Islet precursor cell (in vitro differentiated cells): ENCODE measurements at places on chromosomes 6 and 20.
A peak's percentile ranks its signal among the peaks of the same experiment; 100 is the strongest.

DNA sequence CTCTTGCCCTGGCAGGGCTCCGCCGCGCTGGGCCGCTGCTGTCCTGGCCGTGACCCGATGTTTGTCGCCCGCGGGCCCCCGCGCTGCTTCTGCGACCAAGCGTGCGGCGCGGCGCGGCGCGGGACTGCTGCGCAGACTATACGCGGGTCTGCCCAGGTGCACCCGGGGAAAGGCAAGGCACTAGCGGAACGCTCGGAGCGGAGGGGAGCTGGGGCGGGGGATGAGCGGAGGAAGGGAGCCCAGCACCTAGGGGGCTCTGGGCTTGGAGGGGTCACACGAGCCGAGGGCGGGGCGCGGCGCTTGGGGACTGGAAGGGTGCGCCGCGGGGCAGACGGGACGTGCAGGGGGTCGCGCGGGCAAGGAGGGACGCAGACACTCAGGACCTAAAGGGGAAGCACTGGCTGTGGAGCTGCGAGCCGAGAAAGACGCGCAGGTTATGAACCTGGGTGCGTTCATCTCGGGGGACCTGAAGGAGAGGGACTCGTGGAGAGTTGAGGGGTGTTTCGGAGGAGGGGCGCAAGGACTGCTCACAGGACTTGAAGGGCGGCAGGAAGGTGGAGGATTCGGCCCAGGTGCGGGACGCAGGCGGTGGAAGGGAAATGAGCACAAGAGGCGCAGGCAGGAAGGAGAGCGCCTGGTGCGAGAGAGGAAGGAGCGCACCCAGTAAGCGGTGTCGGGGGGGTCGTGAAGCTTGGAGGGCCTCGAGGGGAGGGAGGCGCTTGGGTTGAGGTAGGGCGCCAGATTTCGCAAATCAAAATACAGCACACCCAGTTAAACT, 40.8 kb upstream of the ZNFX1 start:
- peak; percentile 58 for DNase-seq

GRCh38 chr6:166462461-166463135, 79.9 kb upstream of the MPC1 start:
- DNase-seq: no peak

DNA sequence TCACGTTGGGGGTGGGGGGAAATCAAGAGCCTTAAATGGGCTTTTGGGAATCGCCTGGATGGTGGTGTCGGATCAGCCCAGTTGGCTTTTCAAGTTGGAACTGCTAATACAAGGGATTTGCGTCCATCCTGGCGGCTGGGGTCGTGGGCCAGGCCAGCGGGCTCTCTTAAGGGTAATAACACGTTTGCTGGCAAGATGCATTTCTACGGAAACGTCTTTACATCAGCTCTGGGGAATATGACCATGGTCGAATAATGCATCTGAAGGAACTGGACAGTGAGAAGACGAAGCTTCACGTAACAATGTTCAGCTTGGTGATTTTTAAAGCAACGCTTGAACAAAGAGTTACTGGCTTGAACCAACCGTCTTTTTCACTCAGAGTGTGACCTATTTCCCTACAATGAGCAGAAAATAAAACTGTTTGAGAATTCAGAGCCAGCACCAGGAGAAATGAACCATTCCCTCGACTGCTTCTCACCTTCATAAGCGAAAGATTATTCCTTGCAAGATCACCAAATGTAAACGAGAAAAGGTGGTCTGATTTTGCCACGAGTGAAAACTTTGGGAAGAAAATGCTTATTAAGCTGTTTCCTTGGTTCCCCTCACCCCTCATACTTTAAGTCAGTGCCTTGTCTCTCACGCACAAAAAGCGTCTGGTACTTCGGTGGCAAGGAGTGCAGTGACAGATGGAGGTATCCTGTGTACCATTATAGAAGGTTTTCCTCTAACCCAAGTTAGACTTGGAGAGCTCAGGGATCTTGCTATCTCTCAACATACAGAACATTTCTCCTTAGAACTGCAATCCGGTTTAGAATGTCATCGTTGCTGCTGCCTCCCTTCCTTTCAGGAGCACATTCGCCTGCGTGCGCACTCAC, 1.4 kb upstream of the MARCKS start:
- DNase-seq: peak; percentile 72

DNA sequence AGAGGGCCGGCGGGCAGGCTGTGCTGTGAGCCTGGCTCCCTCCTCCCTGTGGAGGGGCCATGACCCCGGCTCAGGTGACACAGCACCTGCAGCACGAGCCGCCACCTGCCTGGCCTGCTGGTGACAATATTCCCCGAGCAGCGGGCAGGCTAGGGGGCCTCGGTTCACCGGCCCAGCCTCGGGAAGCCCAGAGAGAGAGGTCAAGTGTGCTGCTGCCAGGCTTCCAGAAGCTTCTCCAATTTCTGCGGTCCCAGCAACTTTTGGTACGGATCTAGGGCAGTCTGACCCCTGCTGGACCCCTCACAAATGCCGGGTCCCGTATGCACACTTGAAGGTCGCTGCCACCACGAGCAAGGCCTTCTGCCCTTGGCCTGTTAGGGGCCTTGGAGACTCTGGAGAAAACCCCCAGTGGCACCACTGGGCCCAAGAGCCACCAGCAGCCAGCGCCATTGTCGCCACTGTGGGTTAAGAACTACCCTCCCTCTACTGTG, 38.6 kb upstream of the NOL4L start:
- DNase-seq: peak; percentile 68

- DNase-seq: peak; percentile 76
Observed at GRCh38 chr6:33314515-33314942, 651 bp upstream of the TAPBP start.

- no peak for DNase-seq
Observed at GRCh38 chr6:139028215-139028657, 309 bp upstream of the ABRACL start.

DNA sequence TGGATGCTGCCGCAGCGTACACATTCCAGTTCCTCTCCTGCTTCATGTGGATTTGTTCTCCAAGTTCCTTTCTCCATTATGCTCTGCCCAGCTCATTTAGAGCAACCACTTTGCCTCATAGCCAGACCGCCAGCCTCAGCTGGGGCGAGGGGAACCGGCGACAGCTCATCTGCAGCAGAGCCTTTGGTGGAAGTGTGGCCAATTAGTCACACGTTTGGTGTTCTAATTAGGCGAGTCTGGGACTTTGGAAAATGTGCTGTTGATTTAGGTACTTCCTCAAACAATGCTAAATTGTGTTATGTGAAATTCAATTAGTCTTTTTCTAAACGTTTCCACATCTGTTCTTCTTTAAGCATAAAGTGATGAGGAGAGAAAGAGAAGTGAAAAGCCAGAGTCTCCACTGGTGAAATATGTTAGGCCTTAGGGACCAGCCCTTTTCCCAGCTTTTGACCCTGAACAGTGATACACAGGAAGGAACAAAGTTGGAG, 217.9 kb downstream of the TBX18 start:
- no peak for DNase-seq

GRCh38 chr20:43040427-43040826, 149.3 kb downstream of the PTPRT start:
- DNase-seq: peak; percentile 75

DNA sequence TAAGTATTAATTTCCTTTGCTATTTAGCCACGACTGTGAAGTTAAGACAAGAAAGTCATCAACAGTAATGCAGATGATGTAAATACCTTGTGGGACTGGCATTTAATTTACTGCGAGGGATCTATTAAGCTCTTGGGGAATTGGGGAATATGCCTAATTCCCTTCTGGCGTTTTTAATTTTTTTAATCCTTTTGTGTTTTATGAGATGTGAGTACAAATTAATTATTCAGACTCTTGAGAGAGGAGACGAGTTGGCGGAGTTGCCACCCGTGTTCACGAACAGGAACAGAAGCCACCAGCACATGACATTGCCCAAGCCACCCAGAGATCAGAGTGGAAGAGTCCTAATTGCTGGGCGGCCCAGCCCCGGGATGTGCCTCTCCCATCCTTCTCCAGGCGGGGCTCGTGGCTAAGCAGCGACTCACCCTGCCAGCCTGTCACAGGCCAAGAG, 533 bp upstream of the CRYBG1 start:
- no peak for DNase-seq

GRCh38 chr20:32387252-32387651, 29.1 kb downstream of the ASXL1 start:
- no peak for DNase-seq

- DNase-seq: no peak
Observed at GRCh38 chr6:149169761-149170511, 147.6 kb upstream of the TAB2 start.

DNA sequence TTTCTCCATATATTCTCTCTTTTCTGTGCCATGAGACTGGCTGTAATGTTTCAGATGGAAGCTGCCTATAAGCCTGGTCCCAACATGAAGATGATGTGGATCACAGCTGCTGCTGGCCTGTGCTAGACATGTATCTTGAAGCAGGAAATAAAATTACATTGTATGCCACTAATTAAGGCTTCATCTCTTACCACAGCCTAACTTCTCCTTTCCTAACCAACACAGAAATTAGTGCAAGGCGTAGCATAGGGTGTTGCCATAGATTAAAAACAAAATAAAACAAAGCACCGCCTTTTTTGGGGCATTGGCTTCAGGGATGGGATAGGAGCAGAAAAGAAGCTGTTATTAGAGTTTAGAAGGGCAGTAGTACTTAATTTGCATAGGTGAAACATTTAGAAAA, 4.7 kb upstream of the SLC17A4 start:
- no peak for DNase-seq

- no peak for DNase-seq
Observed at GRCh38 chr20:20214757-20215275, 153.1 kb upstream of the INSM1 start.

DNA sequence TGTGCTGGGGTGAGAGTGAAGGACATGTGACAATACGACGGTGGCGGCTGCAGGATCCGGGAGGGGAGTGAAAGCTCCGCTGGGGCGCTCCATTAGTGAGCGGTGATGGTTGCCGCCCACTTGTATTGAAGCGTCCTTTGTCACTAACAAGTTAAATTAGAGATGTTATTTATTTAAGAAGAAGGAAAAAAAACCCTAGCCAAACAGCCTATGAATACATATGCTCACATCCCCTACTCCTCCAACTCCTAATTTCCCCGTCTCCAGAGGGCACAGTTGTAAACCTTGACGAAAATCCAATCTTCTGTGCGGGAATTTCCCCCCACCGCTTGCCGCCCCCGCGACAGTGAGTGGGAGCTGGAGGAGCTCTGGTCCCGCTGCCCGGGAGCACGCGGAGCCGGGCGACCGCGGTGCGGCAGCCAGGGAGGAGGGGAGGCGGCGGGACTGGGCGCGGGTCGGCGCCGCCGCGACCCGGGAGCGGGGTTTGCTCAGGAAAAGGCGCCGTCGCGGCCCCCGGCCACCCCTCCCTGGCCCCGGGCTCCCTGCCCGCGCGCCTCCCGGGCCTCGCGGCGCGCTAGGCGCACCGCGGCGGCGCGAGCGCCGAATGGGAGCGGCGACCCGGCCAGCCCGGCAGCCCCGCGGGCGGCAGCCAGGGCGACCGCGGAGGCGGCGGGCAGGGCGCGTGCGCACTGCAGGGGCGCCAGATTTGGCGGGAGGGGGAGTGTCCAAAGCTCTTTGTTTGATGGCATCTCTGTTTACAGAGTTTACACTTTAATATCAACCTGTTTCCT, at the start of gene MYB:
TSS of gene MYB (plus strand) at position 767 of the 791 bp plus-strand sequence. CDS start 206 bp downstream, outside the sequence.
- peak; percentile 72 for DNase-seq

DNA sequence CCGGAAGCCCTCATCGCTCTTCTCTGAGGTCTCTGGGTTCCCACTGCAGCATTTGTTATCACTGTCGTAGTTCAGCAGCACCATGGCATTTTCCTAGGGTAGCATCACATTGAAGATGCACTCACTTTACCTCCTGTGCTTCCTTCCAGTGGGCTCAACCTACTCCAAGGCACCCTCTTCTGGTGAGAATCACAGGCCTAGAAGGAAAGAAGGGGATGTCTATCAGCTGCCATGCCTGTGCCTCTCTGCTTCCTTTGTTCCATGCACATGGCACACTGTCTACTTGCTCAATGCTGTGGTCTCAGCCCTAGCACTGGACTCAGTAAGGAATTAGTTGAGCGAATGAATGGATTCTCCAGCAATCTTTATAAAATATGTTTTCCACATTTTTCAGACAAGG, 22.6 kb downstream of the CST4 start:
- DNase-seq: no peak

DNA sequence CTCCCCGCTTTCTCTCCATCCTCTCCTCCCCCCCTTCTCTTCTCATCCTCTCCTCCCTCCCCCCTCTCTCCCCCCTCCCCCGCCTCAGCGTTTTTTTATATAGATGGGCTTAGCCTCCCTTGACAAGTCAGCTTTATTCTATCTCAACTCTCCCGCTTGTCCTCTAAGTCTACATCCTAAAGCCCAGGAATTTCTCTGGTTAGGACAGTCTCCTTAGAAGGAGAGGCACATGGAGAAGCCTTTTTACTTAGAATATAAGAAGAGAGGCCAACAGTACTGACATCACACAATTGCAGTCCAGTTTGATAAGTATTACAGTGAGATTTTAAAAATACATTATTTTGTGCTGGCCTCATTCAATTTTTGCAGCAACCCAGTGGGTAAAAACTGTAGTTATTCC, 83.5 kb downstream of the LYRM2 start:
- no peak for DNase-seq
